Pancreas (tissue), 10 donors: ENCODE measurements at places on chromosomes 6 and 20. TPM values are rescaled to one million over a fixed set of nuclear protein-coding genes. Genes with fewer than 3 reads are reported as not detected.

BTBD3 gene
- 15.0 TPM for total RNA-seq

UBD gene
- total RNA-seq: 1.8 TPM

FABP7 gene
- not detected for total RNA-seq

HLA-DRB1 gene
- total RNA-seq: 12.5 TPM

SLC22A7 gene
- total RNA-seq: not detected

TFAP2A gene
- 1.3 TPM for total RNA-seq

CTAGE9 gene
- total RNA-seq: not detected

OR2H2 gene
- not detected for total RNA-seq

GCNT2 gene
- 3.1 TPM for total RNA-seq
